GM23248 (cell line): ENCODE measurements at places on chromosomes 6 and 20. TPM values are rescaled to one million over a fixed set of nuclear protein-coding genes. Genes with fewer than 3 reads are reported as not detected.

DNA sequence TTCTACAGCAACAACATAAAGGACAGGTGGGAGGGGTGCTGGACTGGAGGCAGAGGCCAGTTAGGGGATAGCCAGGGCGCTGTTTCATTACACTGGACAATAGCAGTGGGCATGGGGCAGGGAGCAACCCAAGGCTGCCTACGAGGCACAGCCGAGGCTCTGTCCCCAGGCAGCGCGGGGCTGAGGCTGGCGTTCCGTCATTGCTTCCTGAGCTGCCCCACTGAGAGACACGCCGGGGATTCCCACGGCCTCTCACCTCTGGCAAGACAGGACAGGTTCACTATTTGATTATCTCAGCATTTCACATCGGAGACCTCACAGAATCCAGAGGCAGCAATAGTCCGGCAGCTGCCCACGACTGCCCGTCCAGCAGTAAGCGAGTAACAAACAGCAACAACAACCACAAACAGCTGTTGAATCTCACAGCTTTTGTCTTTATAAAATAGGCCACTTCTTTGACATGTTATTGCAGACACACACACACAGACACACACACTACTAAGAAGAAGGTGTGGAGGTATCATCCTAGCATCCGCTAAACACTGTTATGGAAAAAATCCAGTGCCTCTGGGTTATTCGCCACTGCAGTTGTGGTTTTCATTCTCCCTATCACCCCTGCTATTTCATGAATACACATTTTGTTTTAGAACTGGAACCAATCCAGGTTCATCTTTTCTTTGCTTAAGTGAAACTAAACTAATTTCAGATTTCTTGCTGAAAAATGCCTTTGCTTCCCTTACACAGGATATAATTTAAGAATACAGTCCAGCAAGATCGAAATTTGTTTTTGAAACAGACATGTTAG, 19.5 kb downstream of the KIF25 start:
- H3K4me3 ChIP-seq, result no peak overlapping the region
- H3K36me3 ChIP-seq, result no peaks in the 10 kb centered on the region
- H3K27ac ChIP-seq, result no peak overlapping the region

GRCh38 chr6:21522797-21523456, 70.6 kb upstream of the SOX4 start:
- no peak for DNase-seq
- H3K36me3 ChIP-seq, result no peaks in the 10 kb centered on the region

- H3K4me1 ChIP-seq, result no peaks in the 10 kb centered on the region
- H3K36me3 ChIP-seq, result no peaks in the 10 kb centered on the region
- no peak for DNase-seq
- H3K27me3 ChIP-seq, result no peaks in the 10 kb centered on the region; the same call in 1 of the 2 replicates
- no peak overlapping the region for H3K4me3 ChIP-seq
Observed at GRCh38 chr6:161545741-161546140, 271.9 kb upstream of the AGPAT4 start.

GRCh38 chr6:147642458-147642857, 134.0 kb downstream of the SAMD5 start:
- no peak overlapping the region for H3K4me3 ChIP-seq
- peak; percentile 1 for DNase-seq
- no peaks in the 10 kb centered on the region for H3K4me1 ChIP-seq
- H3K27me3 ChIP-seq, result no peaks in the 10 kb centered on the region
- H3K36me3 ChIP-seq, result no peaks in the 10 kb centered on the region
- H3K27ac ChIP-seq, result no peak overlapping the region

GRCh38 chr6:136787726-136788068, 4.6 kb downstream of the MAP3K5 start:
- peak overlapping the region; percentile 47 for H3K4me3 ChIP-seq
- peaks cover 33% of the 10 kb centered on the region for H3K4me1 ChIP-seq
- H3K27me3 ChIP-seq, result no peaks in the 10 kb centered on the region
- no peak for DNase-seq

GRCh38 chr6:155273431-155273830, 9.6 kb downstream of the CLDN20 start:
- H3K36me3 ChIP-seq, result no peaks in the 10 kb centered on the region
- no peaks in the 10 kb centered on the region for H3K27me3 ChIP-seq
- peak; percentile 37 for DNase-seq
- H3K27ac ChIP-seq, result peak overlapping the region; percentile 9; the same call in 1 of the 2 replicates
- peaks cover 32% of the 10 kb centered on the region for H3K4me1 ChIP-seq

- no peak for DNase-seq
- no peaks in the 10 kb centered on the region for H3K4me1 ChIP-seq
- no peak overlapping the region for H3K27ac ChIP-seq
- no peaks in the 10 kb centered on the region for H3K36me3 ChIP-seq
Observed at GRCh38 chr6:54646069-54646950, 200.3 kb upstream of the FAM83B start.

DNA sequence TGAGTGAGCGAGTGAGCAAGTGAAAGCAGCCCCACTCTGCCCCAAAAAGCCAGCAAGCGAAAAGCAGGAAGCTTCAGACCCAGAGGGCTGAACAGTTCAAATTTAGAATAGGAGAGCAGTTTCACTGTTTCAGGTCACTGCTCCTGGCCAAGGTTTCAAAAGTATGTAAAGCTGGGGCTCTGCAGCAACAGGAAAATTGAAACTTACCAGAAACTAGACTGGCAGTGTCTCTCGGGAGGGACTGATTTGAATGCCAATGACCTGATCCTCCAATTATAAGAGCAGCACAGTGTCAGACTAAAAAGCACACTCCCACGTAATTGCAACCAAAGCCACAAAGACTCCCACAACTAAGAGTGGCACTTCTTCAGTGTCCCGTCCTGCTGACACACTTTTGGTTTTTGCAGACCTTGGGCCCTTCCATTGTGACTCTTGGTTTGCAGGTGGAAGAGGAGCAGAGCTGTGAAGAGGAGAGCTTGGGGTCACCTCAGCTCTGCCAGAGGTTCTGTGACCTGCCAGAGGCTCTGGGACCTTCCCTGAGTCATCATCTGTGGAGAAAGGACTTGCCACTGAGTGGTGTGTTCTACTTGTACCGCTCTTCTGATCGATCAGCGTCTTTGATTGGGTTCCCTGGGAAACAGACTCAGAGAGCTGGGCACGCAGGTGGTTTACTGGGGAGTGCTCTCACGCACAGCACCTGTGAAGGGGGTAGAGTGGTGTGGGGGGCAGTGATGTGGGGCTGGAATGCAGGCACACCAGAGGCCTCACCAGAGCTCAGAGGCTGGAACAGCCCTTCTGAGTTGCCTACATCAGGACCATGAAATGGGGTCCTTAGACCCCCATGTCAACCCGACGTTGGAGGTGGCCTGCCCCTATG, 52.7 kb upstream of the PTGIS start:
- H3K27ac ChIP-seq, result no peak overlapping the region
- no peaks in the 10 kb centered on the region for H3K36me3 ChIP-seq
- no peak for DNase-seq
- H3K4me1 ChIP-seq, result no peaks in the 10 kb centered on the region
- no peak overlapping the region for H3K4me3 ChIP-seq

DNA sequence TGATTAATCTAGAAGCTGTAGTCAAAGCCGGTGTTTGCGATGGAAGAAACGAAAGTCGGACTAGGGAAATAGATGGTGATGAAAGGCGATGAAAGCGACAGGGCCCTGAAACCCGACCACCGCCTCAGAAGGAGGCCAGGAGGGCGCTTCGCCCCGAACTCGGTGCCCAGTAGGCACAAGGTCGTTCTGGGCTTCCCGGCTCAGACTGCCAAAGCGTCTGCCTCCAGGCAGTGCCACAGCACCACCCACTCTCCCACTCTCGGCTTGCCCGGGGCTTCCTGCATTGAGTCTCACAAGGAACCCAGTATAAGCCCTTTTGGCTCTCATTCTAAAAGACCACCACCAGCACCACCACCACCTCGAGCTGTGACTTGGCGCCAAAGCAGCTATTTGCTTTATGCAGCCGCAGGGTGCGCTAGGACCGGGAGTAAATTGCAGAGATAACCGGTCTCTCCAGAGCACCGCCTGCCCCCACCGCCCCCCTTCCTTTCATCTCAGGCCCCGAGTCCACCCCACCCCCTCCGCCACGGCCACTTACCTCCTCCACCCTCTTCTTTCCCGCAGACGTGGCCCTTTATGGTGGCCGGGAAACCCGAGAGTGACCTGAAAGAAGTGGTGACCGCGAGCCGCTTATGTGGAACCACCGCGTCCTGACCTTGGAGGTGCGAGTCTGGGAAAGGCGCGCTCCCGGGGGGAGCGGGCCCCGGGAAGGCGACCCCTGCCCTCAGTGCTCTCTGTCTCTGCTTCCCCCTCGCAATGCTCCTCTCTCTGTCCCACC, 2.4 kb downstream of the TCF21 start:
- H3K27ac ChIP-seq, result no peak overlapping the region
- H3K4me3 ChIP-seq, result peak overlapping the region; percentile 68

- H3K4me3 ChIP-seq, result no peak overlapping the region
- no peak for DNase-seq
- H3K4me1 ChIP-seq, result no peaks in the 10 kb centered on the region
- H3K36me3 ChIP-seq, result no peaks in the 10 kb centered on the region
- no peaks in the 10 kb centered on the region for H3K27me3 ChIP-seq
Observed at GRCh38 chr6:128413291-128413690, 107.1 kb downstream of the PTPRK start.

- no peak overlapping the region for H3K27ac ChIP-seq
- H3K4me1 ChIP-seq, result no peaks in the 10 kb centered on the region
- H3K27me3 ChIP-seq, result no peaks in the 10 kb centered on the region
- DNase-seq, result no peak
- no peaks in the 10 kb centered on the region for H3K36me3 ChIP-seq
Observed at GRCh38 chr20:13426870-13427269, 205.8 kb downstream of the ISM1 start.

- H3K4me3 ChIP-seq, result no peak overlapping the region
- no peaks in the 10 kb centered on the region for H3K27me3 ChIP-seq
- no peaks in the 10 kb centered on the region for H3K4me1 ChIP-seq
- H3K36me3 ChIP-seq, result no peaks in the 10 kb centered on the region
- no peak for DNase-seq
- H3K27ac ChIP-seq, result no peak overlapping the region
Observed at GRCh38 chr6:81808851-81809570, 56.5 kb upstream of the TENT5A start.

GRCh38 chr20:62073323-62073722, 7.6 kb upstream of the TAF4 start:
- H3K27ac ChIP-seq, result no peak overlapping the region
- no peaks in the 10 kb centered on the region for H3K27me3 ChIP-seq
- H3K36me3 ChIP-seq, result no peaks in the 10 kb centered on the region
- no peak for DNase-seq
- H3K4me1 ChIP-seq, result 0 out of 2 replicates have a peak, but pooled peaks cover 5% of the 10 kb centered on the region

- no peaks in the 10 kb centered on the region for H3K4me1 ChIP-seq
- H3K27ac ChIP-seq, result no peak overlapping the region
- H3K27me3 ChIP-seq, result no peaks in the 10 kb centered on the region
Observed at GRCh38 chr6:134341999-134342567, 24.2 kb upstream of the SGK1 start.

- no peak for DNase-seq
- H3K27ac ChIP-seq, result no peak overlapping the region
- no peak overlapping the region for H3K4me3 ChIP-seq
- H3K4me1 ChIP-seq, result 0 out of 2 replicates have a peak, but pooled peaks cover 5% of the 10 kb centered on the region
- no peaks in the 10 kb centered on the region for H3K36me3 ChIP-seq
Observed at GRCh38 chr6:170201361-170201760, 89.5 kb downstream of the DLL1 start.

DNA sequence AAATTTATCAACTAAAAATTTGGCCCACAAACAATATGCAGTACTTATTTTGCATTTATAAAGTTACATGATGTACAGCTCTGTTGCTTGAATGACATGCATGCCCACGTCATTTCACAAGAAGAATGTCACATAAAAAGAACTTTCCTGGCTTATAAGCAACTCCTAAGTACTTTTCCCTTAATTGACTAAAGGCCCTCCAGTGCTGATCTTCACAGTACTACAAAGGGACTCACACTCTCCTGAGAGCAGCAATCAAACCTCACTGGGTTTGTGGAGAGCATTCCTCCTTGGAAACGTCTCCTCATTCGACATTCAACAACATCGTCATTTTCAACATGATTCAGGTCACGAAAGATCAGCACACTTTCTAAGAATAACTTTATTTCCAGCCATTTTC, 111.1 kb downstream of the IPCEF1 start:
- no peaks in the 10 kb centered on the region for H3K36me3 ChIP-seq
- H3K27me3 ChIP-seq, result no peaks in the 10 kb centered on the region
- H3K4me1 ChIP-seq, result no peaks in the 10 kb centered on the region

DNA sequence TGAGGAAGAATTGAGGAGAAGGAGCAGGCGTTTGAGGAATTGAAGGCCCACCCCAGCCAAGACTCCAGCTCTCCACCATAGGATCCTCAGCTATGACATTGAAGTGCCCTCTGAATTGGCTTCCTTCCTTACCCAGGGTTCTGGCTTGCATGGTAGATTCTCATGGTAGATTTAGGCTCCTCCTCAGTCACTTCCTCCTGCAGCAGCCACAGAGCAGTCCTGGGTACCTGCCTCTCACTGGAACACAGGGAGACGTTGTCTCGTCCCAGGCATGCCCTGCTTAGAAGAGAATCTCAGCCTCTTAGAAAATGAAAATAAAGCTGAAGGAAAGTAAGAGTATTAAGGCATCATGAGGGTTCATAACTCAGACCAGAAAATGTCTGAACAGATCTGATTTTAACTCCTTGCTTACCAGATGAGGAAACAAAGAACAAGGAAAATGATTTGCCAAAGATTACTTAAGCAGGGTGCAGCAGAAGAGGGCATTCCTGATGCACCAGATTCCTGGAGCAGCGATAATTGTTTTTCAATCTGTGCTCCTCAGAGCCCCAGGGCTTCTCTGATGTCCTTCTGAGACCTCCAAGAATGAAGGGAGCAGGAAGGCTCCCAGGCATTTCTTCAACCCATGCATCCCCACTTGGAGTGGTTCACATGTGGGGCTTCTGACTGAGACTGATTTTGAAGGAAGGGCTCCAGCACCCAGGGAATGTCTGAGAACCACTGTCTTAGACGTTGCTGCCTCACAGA, 219.8 kb downstream of the HIVEP2 start:
- H3K36me3 ChIP-seq, result no peaks in the 10 kb centered on the region
- H3K27ac ChIP-seq, result no peak overlapping the region
- DNase-seq, result no peak
- peaks cover 15% of the 10 kb centered on the region for H3K4me1 ChIP-seq
- no peak overlapping the region for H3K4me3 ChIP-seq

DNA sequence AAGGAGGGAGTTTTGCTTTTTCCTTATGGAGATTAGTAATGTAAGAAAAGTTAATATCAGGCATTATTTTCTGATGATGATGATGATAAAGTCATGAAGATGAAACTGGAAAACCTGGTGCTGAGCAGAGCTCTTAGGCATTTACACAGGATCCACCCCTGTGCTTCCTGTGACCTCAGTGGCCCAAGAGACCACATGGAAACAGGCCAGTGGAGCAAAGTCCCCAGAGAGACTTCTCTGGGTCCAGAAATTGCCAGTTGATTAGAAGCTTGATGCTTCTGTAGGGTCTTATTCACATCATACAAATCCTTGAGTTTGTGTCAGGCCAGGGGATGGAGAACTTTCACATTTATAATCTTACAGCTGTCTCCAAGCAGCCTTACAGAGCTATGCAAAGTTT, 46.1 kb downstream of the SLC13A3 start:
- H3K4me3 ChIP-seq, result no peak overlapping the region
- no peaks in the 10 kb centered on the region for H3K4me1 ChIP-seq
- no peak for DNase-seq
- H3K27ac ChIP-seq, result no peak overlapping the region
- no peaks in the 10 kb centered on the region for H3K36me3 ChIP-seq

- DNase-seq, result no peak
- H3K4me1 ChIP-seq, result peaks cover 5% of the 10 kb centered on the region
- H3K4me3 ChIP-seq, result no peak overlapping the region
Observed at GRCh38 chr6:30149858-30150550, 11.0 kb downstream of the TRIM10 start.

Gene MUC22
- total RNA-seq, result not detected in 2 replicates

Gene NKAIN2
- not detected in 2 replicates for total RNA-seq

Gene NAA20
- 46.2 and 66.4 TPM in 2 replicates for total RNA-seq

Gene DEFB128
- total RNA-seq, result not detected in 2 replicates

Gene GLP1R
- total RNA-seq, result not detected in 2 replicates

Gene ZBTB12
- 2.0 and 6.1 TPM in 2 replicates for total RNA-seq

Gene RIMS4
- 0.22 TPM in 1 of 2 replicates, not detected in the other for total RNA-seq

Gene ULBP3
- total RNA-seq, result 10.1 and 12.6 TPM in 2 replicates

Gene NRSN1
- not detected in 2 replicates for total RNA-seq
